ENCODE measurements at places on chromosomes 4 and X.

DNA sequence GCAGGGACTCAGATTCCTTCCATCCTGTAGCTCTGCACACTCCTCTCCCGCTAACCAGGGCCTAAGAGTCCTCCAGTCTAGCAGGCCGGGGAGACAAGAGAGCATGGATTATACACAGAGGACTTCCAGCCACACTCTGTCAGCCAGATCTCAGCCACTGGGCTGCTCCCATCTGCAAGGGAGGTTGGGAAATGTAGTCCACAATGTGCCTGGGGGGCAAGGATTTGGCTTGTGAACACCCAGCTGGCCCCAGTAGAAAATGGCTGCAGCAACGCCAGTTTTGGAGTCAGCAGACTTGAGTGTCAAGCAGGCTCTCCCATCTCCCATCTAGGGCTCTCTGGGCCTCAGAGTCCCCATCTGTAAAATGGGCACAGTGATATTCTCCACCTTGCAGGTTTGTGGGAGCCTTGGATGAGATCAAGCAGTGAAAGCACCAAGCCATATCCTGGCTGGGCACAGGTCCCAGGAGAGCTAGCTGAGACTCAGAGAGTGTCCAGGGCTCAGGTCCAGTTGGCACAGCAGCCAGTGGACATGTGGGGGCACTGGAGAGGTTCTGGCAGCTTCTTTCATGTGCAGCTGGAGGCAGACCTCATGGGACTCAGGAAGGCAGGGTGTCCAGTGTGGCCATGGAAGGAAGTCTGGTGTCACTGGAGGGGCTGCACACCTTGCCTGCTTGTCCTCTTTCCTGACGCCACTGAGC lies 14.6 kb downstream of the PSAPL1 start:
- DNase-seq: no peak

DNA sequence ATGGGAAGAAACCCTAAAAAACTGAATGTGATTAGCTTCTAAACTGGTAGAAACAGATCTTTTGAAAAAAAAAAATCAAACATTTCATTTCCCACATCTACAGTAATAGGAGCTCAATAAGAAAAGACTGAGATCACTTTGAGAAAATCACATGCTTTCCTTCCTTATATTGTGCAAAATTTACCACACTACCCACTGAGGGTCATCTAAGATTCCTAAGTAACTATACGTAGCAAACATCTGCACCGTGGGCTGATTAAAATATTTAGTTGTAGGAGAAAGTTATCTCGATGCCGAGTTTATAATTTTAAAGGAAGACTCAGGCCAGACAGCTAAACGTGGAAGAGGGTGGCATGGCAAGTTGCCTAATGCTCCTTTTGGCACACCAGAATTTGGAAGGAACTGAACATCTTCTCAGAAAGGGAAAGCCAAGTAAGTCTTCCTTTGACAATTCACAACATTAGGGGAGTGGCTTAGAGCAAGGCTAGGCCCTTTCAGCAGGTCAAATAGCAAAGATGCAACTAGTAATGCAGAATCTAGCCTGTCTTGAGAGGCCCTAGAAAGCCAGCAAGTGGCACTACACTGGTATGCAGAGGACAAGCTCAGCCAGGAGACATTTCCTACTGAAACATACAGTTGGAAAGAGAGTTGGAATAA lies 128.0 kb downstream of the TMA16 start:
- no peak for DNase-seq

DNA sequence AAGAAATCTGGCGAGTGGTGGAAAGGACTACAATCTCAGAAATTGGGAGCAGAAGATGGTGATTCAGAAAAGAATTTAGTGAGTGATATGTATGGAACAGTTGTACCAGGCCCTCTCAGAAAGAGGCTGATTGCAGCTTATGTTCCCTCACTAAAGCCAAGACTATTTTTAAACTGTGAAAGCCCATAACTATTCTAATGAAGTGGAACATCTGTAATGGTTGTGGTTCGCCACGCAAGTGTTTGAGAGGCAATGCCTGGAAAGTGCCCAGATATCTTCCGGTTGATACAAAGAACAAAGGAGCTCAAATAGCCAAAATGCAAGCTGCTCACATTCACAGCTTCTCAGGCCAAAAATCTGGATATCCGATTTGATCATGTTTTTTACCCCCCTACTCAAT lies 1250.7 kb downstream of the RAPGEF2 start:
- DNase-seq: no peak

- no peak for DNase-seq
Measured at GRCh38 chr4:48602222-48602621, 112.2 kb downstream of the ZAR1 start.

DNA sequence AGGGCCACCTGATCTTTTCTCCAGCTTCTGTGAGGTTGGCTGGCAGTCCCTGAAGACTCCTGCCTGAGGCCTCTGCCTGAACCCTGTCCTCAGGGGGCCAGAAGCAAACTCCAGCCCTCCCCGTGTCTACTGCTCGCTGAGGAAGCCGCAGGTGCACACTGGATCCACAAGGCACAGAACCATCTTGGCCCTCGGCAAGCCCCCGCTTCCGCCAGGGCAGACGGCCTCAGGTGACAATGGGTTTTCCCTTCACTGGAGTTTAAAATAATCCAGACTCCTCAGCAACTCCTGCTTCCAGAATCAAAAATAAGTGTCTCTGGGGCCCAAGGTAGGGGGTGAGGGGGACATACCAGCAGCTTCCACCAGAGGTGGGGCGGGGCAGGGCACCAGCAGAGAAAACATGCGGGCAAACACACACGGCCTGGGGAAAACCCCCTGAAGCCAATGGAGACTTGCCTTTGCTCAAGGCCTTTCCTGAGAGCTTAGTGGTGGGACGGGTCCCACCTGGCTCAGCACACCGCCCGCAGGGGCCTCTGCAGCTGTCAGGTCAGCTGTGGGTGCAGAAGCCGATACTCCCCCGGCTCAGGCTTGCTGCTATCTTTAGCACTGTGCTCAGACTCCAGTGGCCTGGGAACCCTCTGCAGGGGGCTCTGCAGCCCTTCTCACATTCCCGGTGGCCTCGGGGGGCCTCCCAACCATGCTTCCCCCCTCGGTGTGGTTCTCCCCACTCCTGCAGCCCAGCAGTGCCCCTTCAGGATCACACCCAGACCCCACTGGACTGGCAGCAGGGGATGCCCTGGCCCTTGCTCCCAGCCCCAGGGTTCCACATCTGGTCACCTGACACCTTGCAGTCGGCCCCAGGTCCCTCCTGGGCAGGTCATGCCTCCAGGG lies 1.9 kb downstream of the MYL5 start:
- DNase-seq: no peak

DNA sequence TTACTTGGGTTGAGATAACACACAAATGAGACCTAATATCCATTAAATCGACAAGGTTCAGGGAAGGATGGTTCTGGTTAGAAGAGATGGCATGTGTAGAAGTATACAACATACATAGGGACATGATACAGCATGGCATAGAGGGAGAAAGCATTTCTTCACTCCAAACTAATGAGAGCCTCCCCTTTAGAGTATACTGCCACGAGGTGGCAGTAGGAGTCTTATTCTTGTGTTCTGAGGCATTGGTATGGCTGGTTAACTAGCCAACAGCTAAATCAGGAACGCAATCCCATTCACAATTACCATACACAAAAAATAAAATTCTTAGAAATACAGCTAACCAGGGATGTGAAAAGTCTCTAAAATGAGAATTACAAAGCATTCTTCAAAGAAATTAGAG lies 29.1 kb upstream of the TRO start:
- DNase-seq: peak; percentile 2

DNA sequence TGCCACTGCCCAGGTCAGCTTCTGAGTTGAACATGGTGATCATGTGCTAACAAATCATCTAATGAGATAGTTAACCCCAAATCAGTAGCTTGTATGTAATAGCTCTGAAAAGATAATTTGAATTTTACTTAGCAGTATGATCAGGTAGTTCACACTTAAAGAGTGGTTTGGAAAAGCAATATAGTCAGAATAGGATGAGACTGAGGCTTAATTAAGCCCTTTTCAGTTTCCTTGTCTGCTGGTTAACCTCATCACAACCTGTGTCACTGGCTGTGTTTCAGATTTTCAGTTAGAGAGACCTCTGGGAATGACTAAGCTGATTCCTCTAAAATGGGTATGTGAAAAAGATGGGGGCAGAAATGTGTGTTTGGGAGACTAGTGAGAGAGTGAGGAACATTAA lies 38.1 kb downstream of the GPR174 start:
- DNase-seq: no peak

GRCh38 chr4:20576861-20577260 lies 123.4 kb upstream of the PACRGL start:
- DNase-seq: no peak

GRCh38 chrX:129818123-129818522 lies 25.6 kb downstream of the ZDHHC9 start:
- DNase-seq: no peak

- peak; percentile 39 for DNase-seq
Measured at GRCh38 chr4:72525938-72526337, 43.1 kb downstream of the ADAMTS3 start.

DNA sequence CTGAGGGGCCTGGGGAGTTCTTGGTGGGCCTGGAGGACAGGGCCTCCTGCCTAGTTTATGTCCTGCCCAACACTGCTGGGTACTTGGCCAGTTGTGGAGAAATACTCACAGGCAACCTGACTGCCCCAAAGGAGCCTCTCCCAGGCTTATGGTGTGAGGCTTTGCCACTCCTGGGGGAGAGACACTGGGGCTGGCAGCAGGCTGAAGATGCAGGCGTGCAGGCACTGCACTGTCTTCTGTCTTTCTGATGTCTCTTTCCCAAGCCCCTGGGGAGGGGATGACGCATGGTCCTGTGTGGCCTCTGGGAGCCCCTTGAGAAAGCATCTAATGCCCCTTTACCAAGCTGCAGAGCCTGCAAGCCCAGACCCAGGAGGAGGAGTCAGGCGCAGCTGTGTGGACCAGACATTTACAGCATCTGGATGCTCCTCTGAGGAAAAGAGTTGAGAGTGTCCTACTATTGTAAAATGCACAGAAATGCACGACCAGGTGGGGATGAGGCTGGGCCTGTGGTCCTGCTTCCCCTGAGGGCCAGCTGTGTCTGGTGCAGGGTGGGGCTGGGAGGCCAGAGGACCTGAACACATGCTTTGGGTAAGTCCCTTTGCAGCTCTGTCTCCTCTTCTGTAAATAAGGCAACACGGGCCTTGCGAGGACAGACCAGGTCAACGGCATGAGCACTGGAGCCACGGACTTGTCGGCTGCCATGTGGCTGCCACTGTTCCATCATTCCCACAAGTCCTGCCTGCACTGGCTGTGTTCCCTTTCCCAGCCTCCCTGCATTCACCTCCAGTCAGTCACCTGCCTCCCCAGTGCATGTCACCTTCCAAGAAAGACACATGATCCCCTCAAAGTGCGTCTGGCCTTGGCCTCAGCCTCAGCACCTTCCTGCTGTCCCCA lies 8.4 kb downstream of the TMEM271 start:
- no peak for DNase-seq

DNA sequence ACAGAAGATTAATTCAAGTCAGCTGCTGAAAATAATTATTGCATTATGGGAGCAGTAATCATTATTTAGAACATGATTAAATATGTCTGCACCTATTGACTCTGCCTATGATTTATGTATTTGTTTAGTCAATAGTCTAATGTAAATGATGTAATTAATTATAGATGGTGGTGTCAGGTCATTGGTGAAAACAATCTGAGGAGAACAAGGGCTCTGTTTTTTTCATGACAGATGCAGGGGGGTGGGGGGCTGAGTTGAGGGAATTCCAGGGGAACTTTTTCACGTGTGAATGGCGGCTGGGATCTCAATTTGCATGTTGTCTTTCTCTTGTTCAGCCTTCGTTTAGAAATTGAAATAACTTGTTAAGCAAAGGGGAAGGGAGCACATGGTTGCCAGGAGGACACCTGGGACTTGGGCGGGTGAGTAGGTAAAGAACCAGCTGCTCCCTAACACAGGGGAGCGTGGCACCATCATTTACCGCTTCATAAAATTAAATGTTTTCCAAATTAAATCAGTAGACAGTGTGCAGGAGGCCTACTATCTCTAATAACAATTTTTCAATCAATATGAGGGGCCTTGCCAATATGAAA lies 65.4 kb downstream of the NKX6-1 start:
- DNase-seq: no peak

- peak; percentile 74 for DNase-seq
Measured at GRCh38 chrX:63657821-63658220, 127.2 kb downstream of the ARHGEF9 start.

DNA sequence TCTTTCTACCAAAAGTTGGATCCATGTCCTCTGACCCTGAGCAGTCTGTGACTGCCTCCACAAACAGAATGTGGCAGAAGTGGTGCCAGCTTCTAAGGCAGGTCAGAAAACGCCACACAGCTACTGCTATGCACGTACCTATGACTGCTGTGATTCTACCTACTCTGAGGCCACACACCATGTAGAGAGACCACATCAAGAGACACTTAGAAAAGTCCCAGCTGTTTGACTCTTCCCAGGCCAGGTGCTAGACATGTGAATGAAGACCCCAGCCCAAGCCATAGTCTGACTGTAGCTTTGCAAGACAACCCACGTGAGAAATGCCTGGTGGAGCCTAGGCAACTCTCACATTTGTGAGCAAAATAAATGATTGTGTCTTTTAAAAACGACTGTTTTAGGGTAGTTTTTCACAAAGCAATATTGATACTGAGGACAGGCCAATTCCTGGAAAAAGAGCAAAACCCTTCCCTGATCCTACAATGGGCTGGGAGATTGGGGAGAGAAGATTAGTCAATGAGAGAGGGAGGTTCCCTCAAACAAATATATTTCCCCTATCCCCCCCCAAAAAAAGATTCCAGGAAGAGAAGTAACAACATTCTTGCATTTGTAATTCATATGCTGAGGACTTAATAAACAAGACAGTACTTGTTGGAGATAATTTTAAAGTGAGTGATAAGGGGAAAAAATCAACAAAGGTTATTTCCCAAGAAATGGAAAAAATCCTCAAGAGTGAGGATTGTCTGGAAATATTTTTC lies 33.3 kb downstream of the FRYL start:
- DNase-seq: no peak

- no peak for DNase-seq
Measured at GRCh38 chr4:68536375-68536774, 39.7 kb downstream of the UGT2B17 start.

DNA sequence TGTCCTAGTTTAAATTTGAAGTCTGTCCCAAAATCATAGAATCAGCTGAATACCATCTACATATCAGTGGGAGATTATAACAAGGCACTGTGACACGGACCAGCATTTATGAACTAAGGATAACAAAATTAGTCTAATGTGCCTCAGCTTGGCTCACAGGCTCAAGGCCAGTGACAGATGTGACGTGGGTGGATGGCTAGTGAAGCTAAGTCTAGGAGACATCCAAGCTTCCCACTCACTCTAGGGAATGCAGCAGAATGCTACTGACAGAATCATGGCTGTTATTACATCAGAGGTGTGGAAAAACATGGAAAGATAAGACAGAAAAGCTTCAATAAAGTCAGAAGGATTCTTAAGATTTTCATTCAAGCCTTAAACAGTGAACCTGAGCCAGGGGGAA lies 329.9 kb downstream of the NAF1 start:
- no peak for DNase-seq

- no peak for DNase-seq
Measured at GRCh38 chrX:154486052-154486395, 391 bp downstream of the UBL4A start.
